H4 (cell line): ENCODE measurements at places on chromosomes 2 and 18.

DNA sequence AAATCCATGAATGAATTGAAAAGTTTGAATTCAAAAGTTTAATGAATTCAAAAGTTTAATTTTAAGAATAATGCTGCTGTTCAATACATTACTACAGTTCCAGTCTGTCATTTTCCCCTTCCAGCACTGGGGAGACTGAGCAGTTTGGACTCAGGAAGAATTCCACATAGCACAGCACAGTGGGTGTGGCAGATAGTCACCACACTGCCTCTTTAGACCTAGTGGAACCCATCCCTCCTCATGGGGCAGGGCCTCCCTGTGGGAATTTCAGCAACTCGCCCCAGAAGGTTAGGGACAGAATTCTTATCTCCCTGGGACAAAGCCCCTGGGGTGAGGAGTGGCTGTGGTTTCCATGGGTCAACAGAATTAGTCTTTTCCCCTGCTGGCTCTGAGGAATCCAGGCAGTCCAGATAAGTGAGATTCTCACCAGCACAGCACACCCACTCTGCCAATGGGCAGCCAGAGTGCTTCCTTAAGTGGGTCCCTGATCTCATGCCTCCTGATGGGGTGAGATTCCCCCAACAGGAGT is 442.0 kb upstream of the SYT4 start:
- no peak for DNase-seq

DNA sequence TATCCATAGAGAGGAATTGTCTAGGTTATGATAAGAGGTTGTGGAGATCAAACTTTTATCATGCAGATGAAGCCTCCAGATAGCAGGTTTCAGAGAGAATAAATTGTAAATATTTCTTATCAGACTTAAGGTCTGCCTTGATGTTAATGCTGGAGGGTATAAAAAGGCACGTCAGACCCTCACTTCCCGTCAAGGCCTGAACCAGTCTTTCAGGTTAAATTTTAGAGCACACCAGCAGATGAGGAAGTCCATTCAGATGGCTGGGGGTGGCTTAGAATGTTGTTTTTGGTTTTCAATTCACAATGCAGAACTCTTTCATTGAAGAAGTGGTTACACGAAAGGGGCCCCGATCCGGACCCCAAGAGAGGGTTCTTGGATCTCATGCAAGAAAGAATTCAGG is 144.4 kb upstream of the FBXO11 start:
- no peak for DNase-seq

DNA sequence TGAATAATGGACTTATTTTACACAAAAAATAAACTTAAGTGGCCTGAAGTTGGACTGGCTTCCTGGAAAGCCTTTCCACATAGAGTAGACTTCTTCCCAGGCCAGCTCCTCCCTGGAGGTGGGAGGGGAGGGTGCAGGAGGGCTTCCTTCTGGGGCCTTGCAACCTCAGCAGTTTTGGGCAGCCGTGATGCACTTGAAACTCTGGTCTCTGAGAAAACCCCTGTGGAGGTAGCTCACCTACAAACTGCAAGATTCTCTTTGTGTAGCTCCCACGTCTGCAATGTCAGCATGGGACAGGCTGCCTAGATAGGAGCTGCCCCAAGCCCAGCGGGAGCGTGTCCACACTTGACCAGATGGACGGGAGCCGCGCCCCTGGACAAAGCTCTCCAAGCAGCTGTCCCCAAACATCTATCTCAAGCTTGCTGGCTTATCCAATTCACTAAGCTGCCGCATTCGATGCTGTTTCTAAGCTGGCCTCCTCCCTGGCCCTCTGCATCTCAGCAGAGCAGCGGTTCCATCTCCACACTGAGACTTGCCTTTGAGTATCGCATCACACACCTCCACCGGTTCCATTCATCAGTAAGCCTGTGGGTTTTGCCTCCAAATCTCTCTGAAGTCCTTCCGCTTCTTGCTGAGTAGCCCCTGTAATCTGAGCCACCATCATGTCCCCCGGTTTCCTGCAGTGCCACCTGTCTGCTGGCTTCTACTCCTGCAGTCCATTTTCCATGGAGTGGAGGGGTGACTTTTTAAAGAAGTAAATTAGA is 1.6 kb upstream of the LPIN1 start:
- DNase-seq: peak; percentile 53

DNA sequence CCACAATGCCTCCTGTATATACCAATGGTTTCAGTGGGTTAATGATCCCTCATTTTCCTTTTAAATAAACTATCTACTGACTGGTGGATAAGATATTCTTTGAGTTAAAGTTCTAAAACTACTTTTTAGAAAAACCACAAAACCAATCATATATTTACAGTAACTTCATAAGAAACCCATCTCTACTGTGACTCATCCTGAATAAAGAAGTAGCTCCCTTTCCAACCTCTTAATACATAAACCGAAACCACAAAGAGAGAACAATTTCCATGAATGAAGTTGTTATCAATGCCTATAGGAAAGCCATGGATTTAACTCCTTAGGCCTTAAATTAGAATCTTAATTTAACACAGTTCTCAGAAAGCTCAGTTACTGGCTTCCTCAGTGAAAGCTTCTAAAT is 227.0 kb upstream of the SMAD7 start:
- peak; percentile 48 for DNase-seq

DNA sequence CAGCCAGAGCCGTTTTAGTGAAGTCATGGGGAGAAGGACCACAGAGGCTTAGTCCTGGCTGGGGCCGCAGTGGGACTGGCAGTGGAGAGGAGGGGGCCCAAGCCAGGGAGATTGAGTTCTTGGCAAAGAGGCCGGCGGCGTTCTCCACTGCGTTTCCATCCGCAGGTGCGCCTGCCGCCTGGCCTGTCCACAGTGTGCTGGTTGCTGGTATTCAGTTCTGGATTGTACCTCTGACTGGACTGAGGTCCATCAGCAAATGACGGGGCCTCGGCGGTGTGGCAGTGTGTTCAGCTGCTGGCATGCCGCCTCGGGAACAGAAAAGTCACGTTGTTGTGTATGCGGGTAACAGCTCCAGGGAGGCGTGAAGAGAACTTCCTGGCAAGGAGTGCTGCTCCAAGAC is 36.8 kb downstream of the LRRFIP1 start:
- no peak for DNase-seq
